B cell (primary cell): ENCODE measurements at places on chromosomes 4 and X. TPM values are rescaled to one million over a fixed set of nuclear protein-coding genes. Genes with fewer than 3 reads are reported as not detected.

UNC5C gene
- total RNA-seq = not detected in 2 replicates

P2RY8 gene
- total RNA-seq = 140 and 142 TPM in 2 replicates

PABPC1L2B gene
- total RNA-seq = not detected in 2 replicates

RBMX2 gene
- total RNA-seq = 25.2 TPM in 2 replicates

TMPRSS11B gene
- total RNA-seq = not detected in 2 replicates

CDS1 gene
- 0.15 and 0.19 TPM in 2 replicates for total RNA-seq

PNMA3 gene
- total RNA-seq = 3.3 and 4.2 TPM in 2 replicates

ESX1 gene
- total RNA-seq = not detected in 2 replicates

GRCh38 chrX:149453030-149453429 is 52.1 kb downstream of the IDS start:
- DNase-seq = no peak

GRCh38 chr4:81042578-81043365 is 12.3 kb downstream of the BMP3 start:
- no peak for DNase-seq

DNA sequence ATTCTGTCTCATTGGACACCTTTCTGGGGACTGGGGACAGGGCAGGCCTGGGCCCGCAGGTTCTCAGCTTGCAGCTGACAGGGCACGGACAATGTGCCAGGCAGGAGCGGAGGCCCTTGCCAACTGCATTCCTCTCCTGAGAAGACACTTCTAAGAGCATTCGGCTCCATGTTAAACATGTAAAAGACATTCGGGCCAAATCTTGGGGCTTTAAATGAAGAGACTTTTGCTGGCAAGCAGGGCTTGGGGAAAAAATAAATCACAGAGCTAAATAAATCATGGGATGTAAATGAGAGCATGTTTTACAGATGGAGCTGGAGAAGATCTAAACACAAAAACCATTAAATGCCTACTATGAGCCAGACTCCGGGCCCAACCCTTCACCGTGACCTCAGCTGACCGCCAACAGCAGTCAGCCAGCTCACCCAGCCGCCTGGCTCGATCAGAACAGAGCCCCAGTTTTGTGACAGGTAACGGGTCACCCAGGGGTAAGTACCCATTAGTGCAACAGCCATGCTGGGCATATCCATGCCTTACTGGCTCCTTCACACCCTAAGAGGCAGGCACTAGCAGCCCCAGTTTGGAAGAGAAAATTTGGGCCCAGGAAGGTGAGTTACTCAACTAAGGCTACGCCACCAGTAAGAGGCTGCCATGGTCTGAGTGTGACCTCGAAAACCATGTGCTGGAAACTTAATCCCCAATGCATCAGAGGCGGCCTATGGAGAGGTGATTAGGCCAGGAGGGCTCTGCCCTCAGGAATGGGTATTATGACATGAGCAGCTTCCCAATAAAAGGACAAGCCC is 14.7 kb downstream of the WDR1 start:
- no peak for DNase-seq

DNA sequence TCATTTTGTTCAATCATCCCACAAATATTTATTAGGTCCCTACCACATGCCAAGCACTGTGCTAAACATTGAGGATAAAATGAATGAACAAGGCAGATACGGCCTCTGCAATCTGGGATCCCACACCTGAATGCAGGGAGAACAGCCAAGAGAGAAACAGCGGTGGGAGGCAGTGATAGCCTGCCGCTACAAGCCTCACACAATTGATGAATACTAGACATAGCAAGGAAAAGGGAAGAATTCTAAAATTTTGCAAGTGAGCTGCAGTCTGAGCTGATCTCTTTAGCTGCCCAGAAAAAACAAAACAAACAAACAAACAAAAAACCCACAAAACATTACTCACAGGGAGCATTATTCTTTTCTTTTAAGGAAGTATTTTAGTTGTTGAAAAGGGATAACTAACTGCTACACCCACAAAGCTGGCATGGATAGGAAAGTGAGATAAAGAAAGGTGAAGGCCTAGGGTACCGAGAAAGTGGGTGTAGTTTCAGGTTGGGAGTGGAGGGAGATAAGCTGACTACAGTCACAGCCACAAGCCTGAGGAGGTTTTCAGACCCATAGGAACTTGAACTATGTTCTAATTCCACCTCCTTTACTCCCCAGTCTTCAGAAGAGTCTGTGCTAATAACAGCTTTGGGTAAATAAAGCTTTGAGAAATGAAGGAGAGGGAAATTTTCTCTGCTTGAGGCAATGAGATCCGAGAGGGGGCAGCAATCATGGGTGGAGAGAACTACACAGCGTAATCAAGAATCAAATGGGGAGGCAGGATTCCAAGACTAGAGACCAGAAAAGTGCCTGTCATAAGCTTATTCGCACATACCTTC is 85.4 kb downstream of the SH3RF1 start:
- no peak for DNase-seq

GRCh38 chrX:20951016-20951810 is 423.0 kb upstream of the CNKSR2 start:
- DNase-seq = no peak

- DNase-seq = peak; percentile 3
Observed at GRCh38 chrX:135287266-135287823, 21.9 kb upstream of the ETDC start.

- no peak for DNase-seq
Observed at GRCh38 chr4:37770016-37770415, 56.5 kb upstream of the PGM2 start.

DNA sequence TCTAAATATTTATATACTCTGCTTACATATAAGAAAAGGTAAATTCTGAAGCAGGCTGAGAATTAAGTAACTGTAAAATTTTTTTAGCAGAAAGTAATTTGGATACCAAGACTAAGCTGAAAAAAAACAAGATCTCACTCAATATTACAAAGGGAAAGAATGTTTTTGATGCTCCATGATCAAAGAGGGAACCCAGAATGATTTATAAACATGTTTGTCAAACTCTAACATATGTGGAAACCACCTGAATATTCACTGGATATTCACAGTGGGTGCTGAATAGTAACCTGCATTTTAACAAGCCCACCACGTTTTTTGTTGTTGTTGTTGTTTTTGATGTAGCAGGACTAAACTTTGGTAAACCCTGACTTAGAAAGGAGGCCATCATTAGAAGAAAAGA is 324.9 kb upstream of the GATB start:
- DNase-seq = no peak

DNA sequence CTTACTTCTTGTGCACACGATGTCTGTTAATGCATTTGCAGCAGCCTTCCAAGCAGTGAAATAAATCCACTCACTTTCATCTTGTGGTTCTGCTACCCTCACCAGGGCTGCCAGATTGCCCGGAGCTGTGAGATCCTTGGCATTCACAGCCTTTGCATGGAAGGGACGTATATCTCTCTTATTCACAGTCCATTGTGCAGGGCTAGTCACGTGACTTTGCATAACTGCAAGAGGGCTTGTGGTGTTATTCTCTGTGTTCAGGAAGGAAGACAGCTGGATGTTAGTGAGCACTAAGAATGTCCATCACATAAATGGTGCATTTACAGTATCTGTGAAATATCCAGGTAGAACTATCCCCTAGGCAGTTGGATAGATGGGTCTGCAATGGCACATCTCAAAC is 96.5 kb upstream of the BEND4 start:
- no peak for DNase-seq

- DNase-seq = no peak
Observed at GRCh38 chr4:22428441-22428840, 87.4 kb downstream of the ADGRA3 start.

DNA sequence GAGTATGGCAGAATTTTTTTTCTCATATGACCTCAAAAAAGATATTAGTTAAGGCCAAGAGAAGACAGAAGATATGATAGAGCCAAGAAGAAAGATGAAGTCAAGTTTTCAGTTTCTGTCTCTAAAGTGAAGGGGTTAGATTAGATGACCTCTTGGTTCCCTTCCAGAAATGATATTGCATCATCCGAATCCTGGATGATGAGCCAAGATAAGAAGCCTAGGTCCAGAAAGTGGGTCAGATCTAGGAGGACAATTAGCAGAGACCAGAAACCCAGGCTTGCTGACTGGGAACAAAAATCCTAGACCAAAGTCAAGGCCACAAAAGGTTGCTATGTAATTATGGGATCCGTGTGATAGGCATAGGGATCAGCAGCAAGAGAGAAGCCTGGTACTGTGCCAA is 20.2 kb downstream of the SATL1 start:
- DNase-seq = no peak

DNA sequence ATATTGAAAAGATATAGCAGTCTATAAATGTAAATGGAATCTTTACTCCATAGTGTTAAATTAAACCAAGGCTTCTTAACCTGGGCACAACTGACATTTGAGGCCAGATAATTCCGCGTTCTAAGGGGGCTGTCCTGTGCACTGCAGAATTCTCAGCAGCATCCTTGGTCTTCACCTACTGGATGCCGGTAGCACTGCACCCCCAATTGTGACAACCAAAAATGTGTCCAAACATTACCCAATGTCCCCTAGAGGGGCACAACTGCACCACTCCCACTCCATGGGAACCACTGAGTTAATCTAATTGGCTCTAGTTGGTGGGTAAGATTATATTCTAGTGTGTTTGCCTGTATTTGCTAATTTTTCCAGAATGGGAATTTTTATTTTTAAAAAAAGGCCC is 16.6 kb downstream of the AP1S2 start:
- no peak for DNase-seq

GRCh38 chr4:100841911-100842310 is 324.1 kb upstream of the EMCN start:
- no peak for DNase-seq

DNA sequence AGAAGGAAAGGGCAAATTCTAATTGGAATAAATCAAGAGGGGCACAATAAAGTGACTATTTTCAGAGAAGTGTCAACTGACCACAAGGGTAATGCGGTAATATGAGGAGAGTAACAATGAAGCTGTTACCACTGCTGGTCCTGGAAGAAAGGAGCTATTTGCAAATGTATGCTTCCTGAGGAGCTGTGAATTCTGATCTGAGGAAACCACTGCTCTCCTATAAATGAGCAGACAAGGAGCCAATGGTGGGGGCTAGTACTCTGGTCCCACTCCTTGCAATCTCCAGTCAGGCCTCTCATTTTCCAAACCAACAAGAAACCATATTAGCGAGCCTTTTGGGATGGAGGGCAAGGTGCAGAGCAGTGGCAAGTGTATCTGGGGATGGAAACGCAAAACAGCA is 770.2 kb downstream of the FSTL5 start:
- DNase-seq = no peak

- DNase-seq = peak; percentile 69
Observed at GRCh38 chrX:40167233-40167849, 69.6 kb upstream of the BCOR start.

GRCh38 chr4:139814323-139815015 is 148.8 kb downstream of the MGST2 start:
- no peak for DNase-seq

DNA sequence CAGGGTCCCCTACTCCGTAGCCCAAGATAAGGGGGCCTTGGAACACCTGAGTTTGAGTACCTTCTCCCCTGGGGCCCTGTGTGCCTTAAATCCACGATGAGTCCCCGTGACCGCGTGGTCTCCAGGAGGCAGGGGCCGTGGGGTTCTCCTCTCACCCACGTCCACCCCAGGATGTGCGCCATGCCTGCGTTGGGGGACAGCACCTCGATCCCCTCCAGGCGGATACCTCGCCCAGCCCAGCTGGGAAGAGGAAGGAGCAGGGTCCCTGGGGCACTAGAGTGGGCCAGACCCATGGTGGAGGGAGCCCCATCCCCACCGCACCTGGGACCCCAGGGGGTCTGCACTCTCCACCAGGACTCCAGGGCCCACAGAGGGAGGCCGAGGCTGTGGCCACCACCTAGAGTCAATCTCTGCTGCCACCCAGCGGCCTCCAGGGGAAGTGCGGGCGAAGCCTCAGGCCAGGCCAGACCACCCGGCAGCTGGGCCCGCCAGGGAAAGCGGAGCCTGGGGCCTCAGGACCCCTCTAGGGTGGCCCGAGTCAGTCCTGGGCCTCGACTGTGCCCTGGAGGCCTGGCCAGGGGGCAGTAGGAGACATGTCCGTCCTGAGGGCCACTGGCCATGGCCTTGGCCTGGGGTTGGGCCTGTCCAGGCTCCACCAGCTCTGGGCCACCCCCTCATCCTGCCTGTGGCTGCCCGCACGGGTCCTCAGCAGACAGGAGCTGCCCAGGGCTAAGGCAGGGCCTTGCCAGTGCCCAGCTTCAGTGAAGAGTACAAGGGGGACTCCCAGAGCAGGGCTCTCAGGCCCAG is 55.0 kb downstream of the FAM53A start:
- DNase-seq = peak; percentile 72
